ENCODE measurements at places on chromosomes 4 and X.

GRCh38 chr4:103307453-103308247 is 109.5 kb upstream of the CENPE start:
- no peak for DNase-seq

DNA sequence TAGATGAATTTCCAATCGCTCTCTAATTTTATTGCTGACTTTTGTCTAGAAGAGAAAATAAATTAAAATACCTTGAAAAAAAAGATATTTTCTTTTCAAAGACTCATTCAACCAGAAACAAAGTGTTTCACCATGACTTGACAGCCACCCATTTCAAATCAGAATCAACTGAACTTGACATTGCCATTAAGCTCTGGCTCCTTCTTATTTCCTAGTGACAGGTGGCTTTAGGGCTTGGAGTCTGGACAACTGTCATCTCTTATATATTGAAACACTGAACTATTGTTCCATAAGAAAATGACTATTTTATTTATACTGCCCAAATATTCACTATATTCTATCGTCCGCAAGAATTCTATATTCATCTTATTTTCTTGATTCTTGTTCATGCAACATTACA is 229.2 kb downstream of the SLC39A8 start:
- no peak for DNase-seq

DNA sequence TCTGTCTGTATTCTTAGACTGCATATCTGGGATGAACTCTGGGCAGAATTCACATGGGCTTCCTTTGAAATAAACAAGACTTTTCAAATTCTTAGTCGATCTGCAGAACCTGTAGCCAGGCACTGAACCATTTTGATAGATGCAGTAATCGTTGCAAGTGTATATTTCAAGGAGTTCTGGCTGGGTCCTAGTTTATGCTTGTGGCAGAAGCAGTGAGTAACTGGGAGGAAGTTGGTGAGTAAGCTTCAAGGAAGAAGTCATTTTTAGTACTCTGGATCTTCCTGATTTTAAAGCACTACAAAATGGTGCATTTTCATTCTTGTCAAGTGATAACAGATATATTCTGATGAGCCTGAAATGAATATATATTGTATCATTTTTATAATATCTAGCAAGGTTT is 9.5 kb downstream of the HPRT1 start:
- no peak for DNase-seq

DNA sequence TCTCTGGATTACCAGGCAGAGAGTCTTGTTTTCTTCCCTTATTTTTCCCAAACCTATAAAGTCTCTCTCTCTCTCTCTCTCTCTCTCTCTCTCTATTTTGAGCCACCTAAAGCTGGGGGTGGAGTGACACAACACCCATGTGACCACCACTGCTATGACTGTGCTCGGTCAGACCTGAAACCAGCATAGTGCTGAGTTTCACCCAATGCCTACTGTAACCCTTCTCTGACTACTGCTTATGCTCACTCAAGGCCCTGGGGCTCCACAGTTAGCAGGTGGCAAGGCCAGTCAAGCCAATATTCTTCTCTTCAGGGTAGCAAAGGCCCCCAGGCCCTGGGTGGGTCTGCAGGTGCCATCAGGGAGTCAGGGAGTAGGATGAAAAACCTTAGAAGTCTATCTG is 114.7 kb upstream of the ARMCX2 start:
- DNase-seq: no peak

DNA sequence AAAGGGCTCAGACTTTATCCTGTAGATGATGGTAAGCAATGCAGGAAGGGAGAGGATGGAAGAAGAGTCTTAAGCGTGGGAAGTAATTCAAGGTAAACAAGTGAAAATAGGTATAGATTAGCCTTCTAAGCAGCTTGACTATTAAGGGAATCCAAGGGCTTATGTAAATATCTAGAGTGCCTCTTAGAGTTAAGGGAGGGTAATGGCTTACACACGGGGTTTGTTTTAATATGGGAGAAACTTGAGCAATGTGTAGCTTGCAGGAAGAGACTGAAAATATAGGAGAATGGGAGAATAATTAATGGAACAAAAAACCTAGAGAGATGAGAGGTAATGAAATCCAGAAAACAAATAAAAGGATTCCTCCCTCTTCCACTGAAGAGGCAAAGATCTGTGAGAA is 12.8 kb upstream of the SAP30 start:
- no peak for DNase-seq

- no peak for DNase-seq
These were observed 710.6 kb upstream of the DIAPH2 start for GRCh38 chrX:95974096-95974470.

DNA sequence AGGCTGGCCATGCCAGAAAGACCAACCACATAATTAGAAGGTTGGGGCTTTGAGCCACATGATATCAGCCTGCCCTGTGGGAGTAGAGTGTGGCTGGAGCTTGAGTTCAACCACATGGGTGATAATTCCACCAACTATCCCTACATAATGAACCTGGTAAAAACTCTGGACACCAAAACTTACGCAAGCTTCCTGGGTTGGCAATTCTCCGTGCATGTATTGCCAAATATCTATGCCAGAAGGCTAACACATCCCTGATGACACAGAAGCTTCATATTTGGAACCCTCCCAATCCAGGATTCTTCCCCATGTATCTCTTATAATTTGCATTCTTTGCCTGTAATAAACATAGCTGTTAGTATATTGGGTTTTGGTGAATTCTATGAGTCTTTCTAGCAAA is 68.2 kb downstream of the FUNDC1 start:
- no peak for DNase-seq

DNA sequence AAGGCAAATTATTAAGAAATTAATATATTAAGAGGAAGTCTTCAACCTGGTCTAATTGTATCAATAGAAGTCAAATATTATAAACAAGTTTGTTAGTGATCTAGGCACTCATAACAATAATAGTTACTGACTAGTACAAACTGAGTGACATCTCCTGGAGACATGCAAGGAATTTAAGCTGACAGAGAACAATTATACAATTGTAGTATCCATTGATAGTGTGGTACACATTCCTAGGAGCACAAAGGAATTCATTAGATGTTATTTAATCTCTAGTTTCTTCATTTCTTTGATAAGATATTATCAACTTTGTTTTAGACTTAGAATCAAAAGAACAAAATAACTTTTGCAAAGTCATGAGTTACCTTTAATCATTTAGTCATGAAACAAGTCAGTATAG is 1048.6 kb downstream of the PCDH7 start:
- no peak for DNase-seq

GRCh38 chrX:24196509-24196908 is 47.0 kb downstream of the ZFX start:
- no peak for DNase-seq

DNA sequence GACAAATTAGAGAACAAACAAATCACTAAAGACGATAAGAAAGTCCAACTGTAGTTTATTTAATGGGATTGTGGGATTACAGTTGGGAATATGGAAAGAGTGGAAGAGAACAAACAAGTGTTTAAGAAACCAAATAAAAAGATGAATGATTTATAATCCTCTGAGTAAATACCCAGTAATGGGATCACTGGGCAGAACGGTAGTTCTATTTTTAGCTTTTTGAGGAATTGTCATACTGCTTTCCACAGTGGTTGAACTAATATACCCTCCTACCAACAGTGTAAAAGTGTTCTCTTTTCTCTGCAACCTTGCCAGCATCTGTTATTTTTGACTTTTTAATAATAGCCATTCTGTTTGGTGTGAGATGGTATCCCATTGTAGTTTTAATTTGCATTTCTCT is 15.0 kb downstream of the C4orf51 start:
- DNase-seq: no peak

- DNase-seq: no peak
These were observed 174.2 kb upstream of the HCCS start for GRCh38 chrX:10936976-10937375.

GRCh38 chrX:154374313-154375155 is at the start of gene FLNA:
TSS of gene FLNA (minus strand) at chrX:154374634. CDS start at chrX:154371245, 3,389 bp downstream.
- DNase-seq: peak; percentile 60

DNA sequence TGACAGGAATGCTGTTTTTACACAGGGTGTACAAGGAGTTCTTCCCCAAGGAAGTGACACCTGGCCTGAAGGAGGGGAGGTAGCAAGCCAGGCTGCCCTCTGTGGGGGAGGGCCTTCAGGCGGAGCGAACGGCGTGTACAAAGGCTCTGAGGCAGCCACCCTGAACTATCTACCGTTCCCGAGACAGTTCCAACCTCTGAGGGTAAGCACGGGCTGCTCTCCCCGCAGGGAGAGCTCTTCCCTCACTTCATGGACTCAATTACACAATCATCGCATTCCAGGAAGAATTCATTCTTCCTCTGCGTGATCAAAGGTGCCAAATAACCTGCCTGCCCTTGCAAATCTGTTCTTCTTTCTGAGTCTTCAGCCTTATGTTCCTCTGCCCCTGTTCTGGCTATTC is 4.8 kb downstream of the ELK1 start:
- no peak for DNase-seq
